ENCODE measurements at places on chromosomes 3 and 15.

GRCh38 chr15:83312071-83312470 lies 27.6 kb upstream of the BNC1 start:
- DNase-seq = no peak

DNA sequence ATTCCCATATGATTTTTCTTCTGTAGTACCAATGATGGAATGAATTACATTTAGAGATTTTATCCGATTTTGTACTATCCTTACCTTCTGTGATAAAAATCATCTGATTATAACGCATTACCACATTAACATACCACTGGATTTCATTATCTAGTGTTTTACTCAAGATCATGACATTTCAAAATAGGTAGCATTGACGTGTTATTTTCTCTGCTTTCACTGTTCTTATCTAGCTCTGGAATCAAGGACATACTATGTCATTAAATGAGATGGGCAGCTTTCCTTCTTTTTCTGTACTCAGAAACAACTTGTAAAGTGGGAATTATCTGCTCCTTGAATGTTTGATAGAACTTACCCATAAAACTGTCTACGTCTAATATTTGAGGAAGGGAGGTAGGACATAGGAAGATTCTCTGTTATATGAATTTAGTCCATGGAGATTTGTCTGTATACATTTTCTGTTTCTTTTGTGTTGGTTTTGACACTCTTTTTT lies 183.7 kb upstream of the NR2E3 start:
- no peak for DNase-seq

DNA sequence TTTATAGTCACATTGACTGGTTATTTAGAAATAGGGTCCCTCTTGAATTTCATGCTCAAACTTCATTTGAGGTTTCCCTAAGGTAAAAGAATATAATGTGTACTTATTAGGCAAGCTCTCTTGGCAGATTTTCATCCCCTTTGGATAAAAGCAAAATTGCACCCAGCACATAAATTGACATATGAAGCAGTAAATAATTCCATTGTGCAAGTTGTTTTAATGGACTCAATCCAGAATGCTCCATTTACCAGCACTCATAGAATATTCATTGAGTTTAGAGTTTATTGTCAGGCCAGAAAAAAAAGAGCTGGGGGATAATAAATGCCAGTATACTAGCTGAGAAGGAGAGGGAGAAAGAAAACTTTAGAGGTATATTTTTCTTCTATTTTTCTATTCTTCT lies 136.8 kb downstream of the TPRG1 start:
- DNase-seq = no peak

- no peak for DNase-seq
Measured at GRCh38 chr15:83178869-83179325, 28.7 kb downstream of the HDGFL3 start.

- DNase-seq = no peak
Measured at GRCh38 chr3:108500728-108501127, 9.7 kb downstream of the MYH15 start.

DNA sequence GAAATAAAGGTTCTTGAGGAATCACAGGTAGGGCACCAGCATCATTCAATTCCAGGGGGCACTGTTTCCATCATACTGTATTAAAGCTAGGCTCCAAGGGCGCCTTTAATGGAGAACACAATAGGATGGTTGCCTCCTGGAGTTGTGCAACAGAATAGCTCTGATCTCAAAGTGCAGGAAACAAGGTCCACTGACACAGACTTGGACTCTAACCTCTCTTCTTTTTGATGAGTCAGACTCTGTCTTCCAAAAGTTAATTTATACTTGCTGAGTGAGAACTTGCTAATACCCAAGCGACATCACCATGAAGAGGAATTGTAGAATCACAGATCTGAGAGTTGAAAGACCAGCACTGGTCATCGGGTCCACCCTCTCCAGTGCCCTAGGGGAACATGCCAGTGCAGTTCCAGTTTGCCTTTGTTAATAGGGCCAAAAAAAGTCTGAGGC lies 94.4 kb upstream of the PHLDB2 start:
- no peak for DNase-seq

DNA sequence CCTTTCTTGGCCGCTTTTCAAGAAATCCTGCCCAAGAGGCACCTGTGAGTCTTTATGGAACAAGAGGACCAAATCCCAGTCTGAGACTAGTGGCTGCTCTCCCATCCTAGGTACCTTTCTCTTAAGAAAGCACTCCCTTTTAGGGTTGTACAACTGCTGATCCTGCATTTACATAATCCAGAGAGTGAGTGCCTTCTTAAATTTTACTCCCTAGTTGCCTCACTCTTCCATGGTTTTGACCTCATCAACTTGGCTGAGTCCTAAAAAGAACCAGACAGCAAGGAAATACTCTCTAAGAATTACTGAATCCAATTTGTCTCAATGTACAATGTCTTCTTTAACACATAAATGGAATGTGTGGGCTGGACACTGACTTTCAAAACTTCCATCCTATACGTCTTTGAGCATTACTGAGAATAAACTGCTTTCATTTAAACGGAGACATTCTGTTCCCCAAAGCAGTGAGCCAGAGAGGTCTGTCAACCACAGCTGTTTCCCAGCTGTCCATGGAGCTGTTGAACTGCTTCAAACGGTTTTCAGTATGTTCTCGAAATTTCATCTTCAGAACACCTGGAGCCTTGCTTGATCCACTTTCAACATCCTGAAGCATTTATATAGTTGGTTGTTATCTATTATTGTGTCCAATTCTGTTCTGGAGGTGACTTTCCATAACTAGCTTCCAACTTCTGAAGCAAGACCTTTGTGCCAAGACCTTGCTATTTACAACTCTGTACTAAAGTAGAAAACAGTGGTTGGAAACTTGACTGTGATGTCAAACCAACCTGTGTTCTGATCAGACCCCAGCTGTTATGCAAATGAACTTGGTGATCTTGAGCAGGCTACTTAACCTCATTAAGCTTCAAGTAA lies 179.1 kb downstream of the SLC9A9 start:
- DNase-seq = no peak

GRCh38 chr15:58771621-58772250 lies 634 bp downstream of the MINDY2 start:
- no peak for DNase-seq

GRCh38 chr15:98668566-98669308 lies 20.4 kb downstream of the IGF1R start:
- no peak for DNase-seq

GRCh38 chr15:61031532-61031931 lies 197.6 kb downstream of the RORA start:
- no peak for DNase-seq

DNA sequence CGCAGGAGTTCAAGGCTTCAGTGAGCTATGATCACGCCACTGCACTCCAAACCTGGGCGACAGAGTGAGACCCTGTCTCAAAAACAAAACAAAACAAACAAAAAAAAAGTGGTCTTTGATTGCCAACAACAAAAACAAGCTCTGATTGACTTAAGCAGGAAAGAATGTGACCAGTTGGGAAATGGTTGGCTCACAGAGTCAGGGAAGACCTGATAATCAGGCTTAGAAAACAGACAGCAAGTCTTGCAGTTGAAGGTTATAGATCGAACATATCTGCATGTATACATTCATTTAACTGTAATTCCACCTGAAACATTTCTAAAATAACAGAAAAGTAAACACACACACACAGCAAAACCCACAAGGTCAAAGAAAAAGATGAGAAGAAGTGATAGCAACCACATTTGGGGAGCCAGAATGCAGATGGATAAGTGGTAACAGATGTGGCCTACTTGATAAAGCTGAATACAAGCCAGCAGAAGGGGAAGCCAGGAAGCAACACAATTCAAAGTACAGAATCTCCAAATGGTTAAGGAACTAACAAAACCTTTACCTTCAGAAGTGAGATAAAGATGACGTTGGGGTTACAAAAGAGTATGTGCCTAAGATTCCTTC lies 699.9 kb upstream of the ZNF385D start:
- no peak for DNase-seq

DNA sequence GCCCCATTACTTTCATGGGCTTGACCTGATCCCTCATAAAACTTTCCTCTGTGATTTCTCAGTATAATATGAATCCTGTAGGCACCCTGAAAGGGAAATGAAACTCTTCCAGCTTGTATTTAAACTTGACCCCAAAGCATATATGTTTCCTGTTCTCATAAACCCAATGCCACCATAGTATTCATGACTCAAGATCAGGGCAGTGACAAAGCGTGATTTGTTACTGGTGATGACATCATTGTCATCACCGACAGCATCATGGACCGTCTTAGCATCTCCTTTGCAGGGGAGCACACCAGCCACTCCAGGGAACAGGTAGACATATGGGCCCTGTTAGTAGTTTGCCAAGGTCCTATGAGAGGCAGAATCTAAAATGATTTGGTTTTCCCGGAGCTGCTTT lies 741.2 kb downstream of the NR2F2 start:
- no peak for DNase-seq

GRCh38 chr15:92831655-92832328 lies 68.3 kb upstream of the CHD2 start:
- DNase-seq = peak; percentile 96

DNA sequence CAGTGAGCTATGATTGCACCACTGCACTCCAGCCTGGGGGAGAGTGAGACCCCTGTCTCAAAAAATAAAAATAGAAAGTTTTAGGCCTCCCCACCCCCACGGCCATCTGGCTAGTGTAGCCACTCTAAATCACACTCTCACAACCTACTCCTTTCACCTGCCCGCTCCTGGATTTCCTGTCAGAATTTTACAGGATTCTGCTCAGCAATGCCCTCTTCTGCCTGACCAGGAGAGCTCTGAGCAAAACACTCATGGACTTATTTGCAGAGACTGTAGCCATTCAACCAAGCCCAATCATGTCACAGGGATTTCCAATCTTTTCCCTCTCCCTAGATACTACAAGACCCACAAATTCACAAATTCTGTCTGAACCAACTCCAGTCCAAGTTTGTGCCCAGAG lies 242.6 kb upstream of the TPRG1 start:
- peak; percentile 55 for DNase-seq

- no peak for DNase-seq
Measured at GRCh38 chr3:134709561-134710312, 58.9 kb upstream of the KY start.

DNA sequence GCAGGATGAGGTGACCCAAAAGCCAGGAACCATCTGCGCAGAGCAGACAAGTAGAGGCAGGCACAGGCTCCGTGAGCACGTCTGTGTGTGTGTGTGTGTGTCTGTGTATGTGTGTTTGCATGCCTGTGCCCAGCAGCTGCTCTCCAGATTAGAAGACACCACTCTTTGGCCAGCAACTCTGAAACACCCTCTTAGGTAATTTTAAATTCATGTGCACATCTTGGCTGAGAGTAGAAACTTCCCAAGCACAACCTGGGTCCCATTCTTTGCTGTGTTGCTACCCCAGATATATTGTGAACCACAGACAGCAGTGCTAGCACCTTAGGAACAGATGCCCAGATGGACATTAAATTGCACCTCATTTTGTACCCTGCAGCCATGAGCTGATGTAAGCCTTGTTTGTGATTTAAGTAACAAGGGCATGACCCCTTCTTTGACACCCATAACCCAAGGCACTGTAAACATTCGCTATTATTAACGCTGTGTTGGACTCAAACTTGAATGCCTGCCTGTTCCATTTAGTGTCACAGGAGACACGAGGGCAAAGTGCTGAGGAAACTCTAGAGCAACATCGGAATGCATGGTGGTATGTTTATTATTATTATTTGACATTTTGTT lies at the start of gene FILIP1L:
Gene FILIP1L, minus strand, starts transcription at position 89 of the 618 bp plus-strand sequence.
- no peak for DNase-seq

DNA sequence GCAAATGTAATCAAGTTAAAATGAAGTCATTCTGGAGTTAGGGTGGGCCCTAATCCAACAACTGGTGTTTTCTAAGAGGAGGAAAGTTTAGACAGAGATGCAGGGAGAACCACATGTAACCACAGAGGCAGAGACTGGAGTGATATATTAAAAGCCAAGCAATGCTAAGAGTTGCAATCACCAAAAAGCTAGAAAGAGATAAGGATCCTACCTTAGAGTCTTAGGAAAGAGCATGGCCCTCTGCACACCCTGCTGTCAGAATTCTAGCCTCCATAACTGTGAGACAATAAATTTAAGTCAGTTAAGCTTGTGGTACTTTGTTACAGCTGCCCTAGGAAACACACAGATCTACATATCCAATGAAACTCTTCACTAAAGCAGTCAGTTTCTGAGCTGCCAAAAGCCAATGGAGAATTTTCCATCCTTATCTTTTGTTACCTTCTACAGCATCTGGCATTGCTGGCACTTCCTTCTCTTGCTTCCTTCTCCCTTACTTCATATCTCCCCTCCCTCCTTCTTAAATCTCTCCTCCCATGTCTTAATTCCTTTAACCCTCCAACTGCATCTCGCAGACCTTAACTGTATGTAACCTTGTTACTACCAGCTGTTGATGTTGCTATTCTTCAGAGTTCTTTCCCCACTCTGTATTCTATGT lies 11.2 kb downstream of the DCBLD2 start:
- DNase-seq = no peak

GRCh38 chr15:67146234-67146633 lies 80.8 kb downstream of the SMAD3 start:
- peak; percentile 10 for DNase-seq

- no peak for DNase-seq
Measured at GRCh38 chr3:195226445-195226844, 44.5 kb downstream of the XXYLT1 start.

- no peak for DNase-seq
Measured at GRCh38 chr15:100520132-100520921, 8.4 kb downstream of the CERS3 start.

DNA sequence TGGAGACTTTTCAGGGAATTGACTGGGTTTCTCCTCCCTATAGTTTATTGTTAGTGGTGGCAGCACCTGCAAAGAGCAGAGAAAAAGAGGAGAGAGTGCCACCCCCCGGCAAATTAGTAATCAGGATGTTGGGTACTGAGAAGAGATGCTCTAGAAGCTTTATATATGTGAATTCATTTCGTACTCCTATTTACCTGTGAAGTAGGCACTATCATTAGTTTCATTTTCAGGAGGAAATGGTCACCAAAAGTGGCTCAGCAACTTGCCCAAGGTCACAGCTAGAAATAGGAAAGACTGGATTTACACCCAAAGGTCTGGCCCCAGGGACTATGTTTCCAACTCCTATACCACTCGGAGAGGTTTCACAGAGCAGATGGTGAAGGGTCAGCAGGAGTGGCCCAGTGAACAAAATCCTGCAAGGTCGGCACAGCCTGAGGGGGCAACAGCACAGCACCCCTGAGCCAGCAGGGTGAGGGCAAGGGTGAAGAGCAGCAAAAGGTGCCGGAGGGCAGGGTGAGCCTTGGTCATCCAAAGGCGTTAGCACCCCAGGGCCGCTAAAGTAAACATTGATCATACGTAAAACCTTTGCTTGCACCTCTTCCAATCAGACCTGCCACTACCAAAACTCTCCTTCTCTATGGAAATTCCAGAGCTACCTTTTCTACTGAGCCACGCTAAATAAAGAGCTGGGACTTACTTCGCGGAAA lies 23.6 kb downstream of the VGLL4 start:
- no peak for DNase-seq

DNA sequence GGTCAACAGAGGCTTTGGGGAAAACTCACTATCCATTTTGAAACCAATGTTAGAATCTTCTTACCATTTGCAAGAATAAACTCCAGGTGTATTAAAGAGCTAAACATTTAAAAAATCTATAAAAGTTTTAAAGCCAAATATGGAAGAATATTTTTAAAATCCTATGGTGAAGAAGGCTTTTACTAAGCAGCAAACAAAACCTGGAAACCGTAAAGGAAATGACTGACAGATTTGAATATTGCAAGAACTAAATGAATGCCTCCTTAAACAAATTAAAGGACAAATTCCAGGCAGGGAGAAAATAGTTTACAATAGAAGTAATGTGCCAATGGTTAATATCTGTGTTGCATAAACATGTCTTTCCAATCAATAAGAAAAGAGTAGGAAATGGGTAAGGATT lies 68.1 kb downstream of the KLF15 start:
- DNase-seq = no peak
